ENCODE measurements at places on chromosomes 7 and 10.

DNA sequence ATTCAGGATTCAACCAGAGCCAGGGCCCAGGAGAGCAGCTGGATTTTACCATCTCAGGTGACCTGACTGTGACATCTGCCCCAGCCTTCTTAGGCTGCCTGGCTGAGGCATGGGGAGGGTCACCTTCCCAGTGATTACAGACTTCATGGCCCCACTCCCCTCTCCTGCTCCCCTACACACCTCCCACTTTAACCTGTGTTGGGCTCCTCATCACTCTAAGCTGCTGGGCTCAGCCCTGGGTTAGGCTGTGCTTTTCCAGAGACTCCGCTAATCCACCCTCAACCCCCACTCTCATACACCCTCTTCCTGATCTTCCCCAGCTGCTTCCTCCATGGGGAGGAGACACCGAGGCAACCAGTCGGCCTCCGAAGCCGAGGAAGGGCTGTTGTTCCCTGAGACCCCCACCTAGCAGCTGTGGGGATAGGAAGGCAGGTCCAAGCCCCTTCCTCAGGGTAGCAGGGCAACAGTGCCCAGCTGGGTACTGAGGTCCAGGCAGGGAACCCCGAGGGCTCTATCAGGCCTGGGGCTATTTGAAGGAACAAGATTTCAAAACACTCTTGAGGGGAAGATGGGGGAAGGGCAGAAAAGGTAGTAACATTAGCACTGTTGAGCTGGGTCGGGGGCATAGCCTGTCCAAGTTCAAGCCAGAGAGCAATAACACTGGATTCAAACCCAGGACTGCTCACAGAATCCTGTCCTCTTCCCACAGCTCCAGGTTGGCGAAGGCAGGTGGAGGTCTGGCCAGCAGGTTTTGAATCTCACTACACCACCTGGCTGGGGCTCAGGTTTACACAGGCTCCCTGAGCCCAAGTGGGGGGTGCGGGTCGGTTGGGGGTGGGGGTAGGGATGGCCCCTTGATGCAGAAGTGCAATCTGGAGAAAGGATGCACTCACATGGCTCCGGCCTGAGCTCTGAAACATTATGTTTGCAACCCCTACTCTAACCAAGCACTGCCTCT lies 1.8 kb downstream of the IMPDH1 start:
- DNase-seq: no peak

GRCh38 chr7:128422037-128422436 lies 12.3 kb upstream of the IMPDH1 start:
- no peak for DNase-seq

- DNase-seq: no peak
Observed at GRCh38 chr10:18683427-18683826, 24.2 kb downstream of the ARL5B start.

GRCh38 chr10:110725801-110726630 lies 81.9 kb downstream of the RBM20 start:
- DNase-seq: no peak

DNA sequence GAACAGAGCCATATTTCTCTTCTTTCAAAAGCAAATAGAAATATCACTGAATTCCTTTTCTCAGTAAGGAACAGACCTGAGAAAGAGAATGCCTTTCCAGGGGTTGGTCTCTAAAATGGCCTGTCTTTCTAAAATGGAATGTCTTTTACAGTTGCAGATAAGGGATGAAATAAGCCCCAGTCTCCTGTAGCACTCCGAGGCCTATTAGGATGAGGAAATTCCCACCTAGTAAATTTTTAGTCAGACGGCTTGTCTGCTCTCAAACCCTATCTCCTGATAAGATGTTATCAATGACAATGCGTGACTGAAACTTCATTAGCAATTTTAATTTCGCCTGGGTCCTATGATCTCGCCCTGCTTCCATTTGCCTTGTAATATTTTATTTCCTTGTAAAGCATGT lies 2.9 kb upstream of the EFCAB10 start:
- no peak for DNase-seq

GRCh38 chr7:112150823-112151641 lies 55.2 kb downstream of the DOCK4 start:
- DNase-seq: no peak

GRCh38 chr10:46525177-46525823 lies 31.2 kb downstream of the GPRIN2 start:
- no peak for DNase-seq

DNA sequence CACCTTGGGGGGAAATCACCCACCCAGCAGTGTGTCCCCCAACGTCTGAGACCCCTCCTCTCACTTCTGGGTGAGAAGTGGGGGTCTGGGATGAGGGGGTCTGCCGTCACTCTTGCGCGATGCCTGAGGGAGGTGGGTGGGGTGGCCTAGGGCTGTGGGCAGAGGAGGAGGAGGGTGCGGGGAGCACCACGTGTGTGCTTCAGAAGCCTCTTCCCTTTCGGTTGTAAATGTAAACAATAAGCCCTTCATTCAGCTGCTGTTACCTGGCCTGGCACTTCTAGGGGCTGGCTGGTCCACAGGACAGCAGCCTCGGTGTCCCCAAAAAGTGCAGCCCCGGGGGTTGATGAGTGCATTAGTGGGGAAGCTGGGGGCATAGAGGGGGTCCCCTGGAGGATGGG lies 1.3 kb downstream of the CLIP2 start:
- DNase-seq: no peak

All from activated CD8-positive, alpha-beta memory T cell treated with anti-CD3 and anti-CD28 coated beads for 48 hours (primary cell).